ENCODE measurements at places on chromosomes 2 and 18.

GRCh38 chr2:221551864-221552263 is 20.2 kb downstream of the EPHA4 start:
- no peak for DNase-seq

DNA sequence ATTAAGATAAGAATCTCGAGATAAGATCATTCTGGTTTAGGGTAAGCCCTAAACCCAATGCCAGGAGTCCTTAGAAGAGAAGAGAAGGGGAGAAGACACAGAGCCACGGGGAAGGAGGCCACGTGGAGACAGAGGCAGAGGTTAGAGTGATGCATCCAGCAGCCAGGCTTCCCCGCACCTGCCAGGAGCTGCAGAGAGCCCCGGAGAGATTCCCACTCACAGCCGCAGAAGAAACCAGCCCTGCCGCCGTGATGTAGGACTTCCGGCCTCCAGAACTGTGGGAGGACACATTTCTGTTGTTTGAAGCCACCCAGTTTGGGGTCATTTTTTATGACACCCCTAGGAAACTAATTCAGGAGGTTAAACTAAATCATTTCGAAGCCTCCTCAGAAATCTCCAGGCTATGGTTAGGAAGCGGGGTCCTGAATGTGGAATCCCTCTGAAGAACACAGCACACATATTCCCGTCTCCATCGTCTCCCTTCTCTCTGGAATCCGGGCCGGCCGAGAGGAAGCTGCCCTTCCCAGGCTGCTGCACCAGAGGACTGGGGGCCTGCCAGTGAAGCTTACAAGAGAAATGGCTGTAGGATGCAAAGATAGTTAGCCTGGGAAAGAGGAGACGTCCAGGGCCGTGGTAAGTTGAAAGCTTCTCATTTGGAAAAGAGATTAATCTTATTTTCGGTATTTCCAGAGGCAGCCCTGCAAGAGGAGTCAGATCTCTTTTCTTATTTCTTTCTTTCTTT is 156.6 kb downstream of the TWIST2 start:
- no peak for DNase-seq

DNA sequence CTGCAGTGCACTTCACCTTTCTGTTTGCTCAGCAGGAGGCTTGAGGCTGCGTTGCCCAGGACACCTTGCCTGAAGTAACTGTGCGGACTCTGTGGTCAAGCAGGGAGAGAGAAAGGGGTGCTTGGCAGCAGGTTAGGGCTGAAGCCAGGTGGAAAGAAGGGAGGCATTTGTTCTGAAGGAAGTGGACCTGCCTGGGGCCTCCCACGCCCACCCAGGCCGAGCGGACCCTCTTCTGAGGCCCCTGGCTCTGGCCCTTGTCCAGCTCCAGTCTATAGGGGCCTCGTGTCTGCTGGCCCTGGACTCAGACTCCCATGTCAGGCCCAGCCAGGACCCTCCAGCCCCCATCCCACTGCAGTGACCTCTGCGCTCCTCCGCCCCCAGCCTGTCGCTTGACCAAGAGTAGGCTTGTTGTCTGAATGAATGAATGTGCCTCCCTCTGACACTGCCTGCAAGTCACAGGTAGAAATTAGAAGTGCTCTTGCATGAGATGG is 2.5 kb downstream of the SNED1 start:
- no peak for DNase-seq

GRCh38 chr2:128410035-128410757 is 91.5 kb upstream of the HS6ST1 start:
- no peak for DNase-seq

DNA sequence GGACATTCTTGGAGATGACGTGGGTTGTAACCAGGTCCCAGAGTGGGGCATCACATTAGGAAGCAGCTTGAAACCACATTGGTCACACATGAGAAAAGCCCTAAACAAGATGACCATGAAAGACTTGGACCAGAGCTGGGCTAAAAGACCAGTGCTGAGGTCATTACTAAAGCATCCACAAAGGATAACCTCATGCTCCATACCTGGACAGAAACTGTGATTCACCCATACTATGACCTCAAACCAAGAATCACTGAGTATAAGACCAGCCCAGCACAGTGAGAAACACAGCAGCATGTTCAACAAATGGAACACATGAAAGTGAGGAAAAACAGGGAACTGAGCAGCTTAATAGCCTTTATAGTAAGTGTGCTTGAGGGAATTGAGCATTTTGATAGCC is 635.5 kb upstream of the NETO1 start:
- DNase-seq: no peak

DNA sequence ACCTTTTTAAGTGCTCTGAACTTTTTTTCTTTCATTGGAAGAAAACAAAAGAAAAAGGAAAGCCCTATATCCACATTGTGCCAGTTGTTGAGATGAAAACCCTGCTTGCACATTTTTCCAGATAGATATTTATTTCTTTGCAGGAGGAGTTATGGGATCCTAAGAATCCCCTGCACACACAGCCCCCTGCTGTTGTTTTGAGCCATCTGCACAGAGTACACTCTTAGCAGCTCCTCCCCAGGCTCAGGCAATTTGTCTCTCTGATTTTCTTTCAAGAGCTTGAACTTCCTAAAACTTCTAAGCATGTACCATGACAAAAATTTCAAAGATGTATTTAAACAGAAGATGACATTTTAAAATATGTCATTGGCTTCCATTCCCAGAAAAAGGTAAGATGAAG is 436.9 kb downstream of the METTL4 start:
- DNase-seq: no peak

DNA sequence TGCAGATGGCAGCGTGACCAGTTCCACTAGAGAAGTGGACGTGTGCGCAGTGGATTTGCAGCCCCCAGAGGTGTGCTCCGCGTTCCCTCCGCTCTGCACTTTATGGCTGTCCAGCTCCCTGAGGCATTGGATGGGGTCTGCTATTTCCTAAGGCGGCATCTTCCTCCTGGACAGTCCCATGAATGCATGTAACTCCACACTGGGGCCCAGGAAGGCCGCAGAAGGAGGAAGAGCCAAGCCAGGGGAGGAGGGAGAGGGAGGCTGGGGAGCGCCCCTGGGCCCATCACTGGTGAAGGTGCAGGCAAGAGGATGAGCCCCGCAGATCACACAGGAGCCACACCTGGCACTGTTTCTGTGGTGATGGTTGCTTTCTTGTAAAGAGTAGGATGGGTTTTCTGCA is 99.1 kb downstream of the PTGR3 start:
- no peak for DNase-seq

- no peak for DNase-seq
Observed at GRCh38 chr2:240295256-240296103, 140.0 kb upstream of the GPC1 start.

DNA sequence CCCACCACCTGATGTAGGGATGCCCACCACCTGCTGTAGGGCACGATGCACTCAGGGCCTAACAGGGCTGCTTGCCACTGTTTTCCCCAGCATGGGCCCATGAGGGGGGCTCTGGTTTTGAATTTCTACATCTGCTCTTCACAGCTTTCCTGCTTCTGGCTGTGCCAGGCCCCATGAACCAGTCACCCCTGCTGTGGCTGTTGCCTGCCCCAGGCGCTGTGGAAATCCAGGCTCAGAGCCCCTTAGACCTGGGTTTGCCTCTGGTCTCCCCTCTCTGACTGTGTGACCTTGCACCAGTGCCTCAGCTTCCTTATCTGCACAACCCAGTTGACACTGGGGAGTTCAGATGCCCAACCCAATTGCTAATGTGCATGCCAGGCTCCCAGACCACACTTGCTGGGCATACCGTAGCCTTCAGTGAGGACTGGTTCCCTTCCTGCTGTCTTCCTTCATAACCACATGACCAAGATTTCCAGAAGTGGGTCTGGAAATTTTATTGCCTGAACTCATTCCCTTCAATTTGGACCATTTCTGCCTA is 6.0 kb upstream of the MLPH start:
- no peak for DNase-seq

- DNase-seq: no peak
Observed at GRCh38 chr2:102076512-102076911, 66.0 kb upstream of the IL1R1 start.

GRCh38 chr2:207819839-207820784 is 50.4 kb upstream of the FZD5 start:
- DNase-seq: no peak

- DNase-seq: no peak
Observed at GRCh38 chr18:13492314-13492713, 234.0 kb downstream of the FAM210A start.

- DNase-seq: no peak
Observed at GRCh38 chr2:18047213-18047611, 168.7 kb downstream of the KCNS3 start.

- DNase-seq: no peak
Observed at GRCh38 chr2:147097747-147098146, 747.1 kb upstream of the ACVR2A start.

- DNase-seq: no peak
Observed at GRCh38 chr2:136613096-136613495, 152.2 kb upstream of the THSD7B start.

GRCh38 chr18:24770311-24771024 is 310.0 kb downstream of the HRH4 start:
- no peak for DNase-seq

DNA sequence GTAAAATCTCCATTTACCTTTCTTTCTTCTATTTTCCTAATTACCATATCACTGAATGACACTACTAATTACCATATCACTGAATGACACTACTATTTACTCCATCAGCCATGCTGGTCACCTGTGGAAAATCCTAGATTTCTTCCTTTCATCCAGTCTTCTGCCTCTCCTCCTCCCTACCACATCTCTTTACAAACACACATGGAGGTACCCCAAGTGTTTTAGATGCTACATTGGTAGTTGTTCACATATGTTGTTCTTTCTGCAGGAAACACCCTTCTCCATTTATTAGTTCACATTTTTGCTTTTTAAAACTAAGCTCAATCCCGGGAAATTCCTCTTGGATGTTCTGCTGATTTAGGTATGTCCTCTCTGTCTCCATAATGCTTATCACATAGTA is 134.0 kb downstream of the IKZF2 start:
- DNase-seq: no peak

DNA sequence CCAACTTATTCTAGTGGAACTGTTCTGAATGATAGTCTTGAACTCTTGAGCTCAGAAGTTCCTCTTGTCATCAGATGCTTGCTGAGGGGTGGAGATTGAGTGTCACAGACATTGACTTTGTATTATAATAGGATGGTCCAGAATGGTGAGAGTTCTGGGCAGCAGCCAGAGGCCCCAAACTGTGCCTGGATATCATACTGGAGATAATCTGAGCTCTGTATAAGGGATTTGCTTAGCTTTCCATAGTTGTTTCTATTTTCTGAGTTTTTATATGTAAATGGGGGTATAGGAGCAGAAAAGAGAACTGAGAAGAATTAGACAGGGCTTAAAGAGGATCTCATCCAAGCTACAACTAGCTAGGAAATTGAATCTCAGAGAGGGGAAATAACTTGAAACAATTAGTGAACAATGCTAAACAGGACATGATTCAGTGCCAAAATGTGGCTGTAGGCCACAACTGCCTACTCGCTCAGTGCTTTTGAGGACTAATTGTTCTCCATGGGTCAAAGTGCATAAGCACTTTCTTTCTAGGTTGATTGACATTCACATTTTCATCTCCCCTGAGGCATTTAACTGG is 10.1 kb upstream of the LCLAT1 start:
- no peak for DNase-seq

- DNase-seq: no peak
Observed at GRCh38 chr2:176121190-176122051, 1.1 kb upstream of the HOXD9 start.

DNA sequence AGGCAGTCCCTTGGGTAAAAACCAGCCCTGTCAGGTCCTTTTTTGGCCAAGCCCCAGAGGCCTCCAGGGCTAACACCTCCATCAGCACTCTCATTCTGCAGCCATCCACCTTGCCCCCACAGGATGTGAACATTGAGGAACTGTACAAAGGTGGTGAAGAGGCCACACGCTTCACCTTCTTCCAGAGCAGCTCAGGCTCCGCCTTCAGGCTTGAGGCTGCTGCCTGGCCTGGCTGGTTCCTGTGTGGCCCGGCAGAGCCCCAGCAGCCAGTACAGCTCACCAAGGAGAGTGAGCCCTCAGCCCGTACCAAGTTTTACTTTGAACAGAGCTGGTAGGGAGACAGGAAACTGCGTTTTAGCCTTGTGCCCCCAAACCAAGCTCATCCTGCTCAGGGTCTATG is 7.3 kb downstream of the IL1F10 start:
- DNase-seq: no peak

- peak; percentile 44 for DNase-seq
Observed at GRCh38 chr2:43129676-43130547, 96.5 kb downstream of the ZFP36L2 start.

- DNase-seq: no peak
Observed at GRCh38 chr18:49285627-49286026, 174.8 kb downstream of the DYM start.

- DNase-seq: no peak
Observed at GRCh38 chr2:68412127-68412819, 47.2 kb downstream of the PLEK start.

GRCh38 chr2:102336502-102336945 is 19.1 kb upstream of the IL18R1 start:
- DNase-seq: no peak

DNA sequence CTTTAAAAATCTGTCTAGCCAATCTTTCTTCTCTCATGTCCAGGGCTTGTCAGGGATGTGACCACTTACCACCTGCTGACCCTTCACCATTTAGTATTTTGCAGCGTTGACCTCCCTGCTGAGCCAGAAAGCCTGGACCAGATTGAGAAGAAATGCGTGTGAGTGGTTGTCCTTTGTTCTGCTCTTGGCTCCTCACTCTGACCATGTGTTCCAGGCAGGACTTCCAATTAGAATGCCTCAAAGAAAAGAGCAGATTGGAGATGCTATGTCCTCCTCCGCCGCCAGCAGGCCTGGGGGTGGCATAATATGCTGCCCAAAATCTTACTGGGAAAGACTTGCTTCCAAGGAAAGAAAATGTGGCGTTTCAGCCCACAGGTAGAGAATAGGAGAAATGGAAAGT is 894.1 kb downstream of the SLC4A3 start:
- no peak for DNase-seq

DNA sequence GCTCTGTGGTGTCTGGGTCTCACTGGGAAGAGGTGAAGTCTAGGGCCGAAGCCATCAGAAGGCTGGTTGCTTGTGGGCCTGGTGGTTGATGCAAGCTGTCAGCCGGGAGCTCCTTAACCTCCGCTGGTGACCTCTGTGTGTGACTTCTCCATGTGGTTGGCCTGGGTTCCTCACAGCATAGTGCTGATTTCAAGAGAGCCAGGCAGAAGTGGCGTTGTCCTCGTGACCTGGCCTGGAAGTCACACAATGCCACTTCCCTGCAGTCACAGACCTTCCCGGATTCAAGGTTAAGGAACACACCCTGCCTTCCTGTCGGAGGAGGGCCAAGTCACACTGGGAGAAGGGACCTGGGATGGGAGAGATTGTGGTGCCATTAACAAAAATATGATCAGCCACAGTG is 303.7 kb upstream of the HS6ST1 start:
- DNase-seq: no peak

DNA sequence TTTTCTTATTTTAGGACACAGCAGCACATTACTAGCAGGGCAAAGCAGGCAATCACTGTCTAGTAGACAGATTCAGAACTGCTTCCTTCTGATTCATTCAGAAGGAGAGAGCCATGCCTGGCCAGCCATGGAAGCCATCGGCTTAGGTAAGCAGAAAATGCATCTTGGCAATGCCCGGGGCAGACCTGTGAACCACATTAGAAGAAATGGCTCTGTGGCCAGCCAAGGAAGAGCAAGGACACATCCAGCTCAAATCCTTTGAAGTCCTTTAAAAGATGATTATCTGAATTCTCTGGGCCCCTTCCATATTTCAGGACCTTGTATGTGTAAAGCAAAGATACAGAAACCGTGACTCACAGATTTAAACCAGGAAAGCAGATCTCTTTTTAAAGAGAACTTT is 227.4 kb downstream of the PID1 start:
- no peak for DNase-seq

GRCh38 chr2:104944495-104944894 is 90.6 kb downstream of the POU3F3 start:
- DNase-seq: no peak

- DNase-seq: no peak
Observed at GRCh38 chr2:209121691-209122090, 302.2 kb upstream of the MAP2 start.

Measured in activated CD4-positive, alpha-beta T cell treated with anti-CD3 and anti-CD28 coated beads for 36 hours (primary cell).